ENCODE measurements at places on chromosomes 7 and 10.

GRCh38 chr7:70104243-70104642 is 506.0 kb downstream of the AUTS2 start:
- DNase-seq: no peak

GRCh38 chr7:3274131-3274530 is 26.9 kb upstream of the SDK1 start:
- no peak for DNase-seq

DNA sequence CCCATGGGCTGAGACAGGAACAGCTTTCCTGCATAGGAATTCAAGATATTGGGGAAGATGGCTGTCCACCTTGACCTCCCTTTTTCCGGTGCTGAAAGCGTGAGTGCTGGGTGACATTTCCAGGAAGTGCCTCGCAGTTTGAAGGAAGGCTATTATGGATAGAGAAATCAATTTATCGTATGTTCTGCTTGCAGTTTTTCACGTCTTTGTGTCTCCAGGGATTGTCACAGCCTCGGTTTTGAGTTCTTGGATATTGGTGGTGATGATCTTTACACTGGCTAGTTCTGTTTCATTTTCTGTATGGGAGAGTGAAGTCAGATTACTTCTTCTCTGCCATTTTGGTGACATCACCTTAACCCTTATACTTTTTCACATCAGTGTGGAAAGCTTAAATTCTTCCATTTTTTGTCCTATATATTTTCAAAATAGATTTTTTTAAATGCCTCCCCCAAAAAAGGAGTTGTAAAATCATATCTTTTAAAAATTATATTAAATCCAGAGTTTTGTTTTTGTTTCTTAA is 102.5 kb upstream of the APBB1IP start:
- DNase-seq: no peak

- DNase-seq: no peak
These were observed 87.9 kb downstream of the CUX1 start for GRCh38 chr7:101905203-101905865.

DNA sequence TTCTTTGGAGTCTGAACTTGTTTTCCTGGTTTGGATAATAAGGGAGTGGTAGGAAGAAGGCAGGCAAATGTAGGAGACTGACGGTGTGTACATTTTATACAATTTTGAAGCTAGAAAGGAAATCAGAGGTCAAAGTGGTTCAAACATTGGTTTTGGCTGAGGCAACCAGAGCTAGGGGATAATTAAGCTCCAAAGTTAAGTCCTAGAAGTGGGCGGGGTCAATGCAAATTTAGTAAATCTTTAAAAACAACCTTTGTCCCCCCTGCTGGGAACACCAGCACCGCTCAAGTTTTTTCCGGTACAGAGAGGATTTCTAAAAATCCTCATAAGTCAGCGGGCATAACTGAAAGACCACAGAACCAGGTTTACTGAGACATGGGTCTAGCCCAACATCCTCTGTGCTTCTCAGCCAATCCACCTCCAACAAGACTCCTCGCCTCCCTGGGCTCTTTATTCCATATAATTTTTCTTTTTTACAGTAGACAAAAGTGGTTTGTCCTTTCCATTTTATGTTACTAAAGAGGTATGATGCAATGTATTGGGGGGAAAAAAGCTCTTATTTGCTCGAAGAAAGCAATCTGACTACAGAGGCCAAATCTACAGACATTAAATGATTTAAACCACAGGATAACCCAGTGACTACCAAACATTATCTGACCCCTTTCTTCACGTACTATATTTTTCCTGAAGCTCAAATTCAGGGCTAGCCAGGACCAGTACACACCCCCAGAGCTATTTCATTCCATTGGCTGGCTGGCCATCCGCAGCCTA is 1.6 kb downstream of the GLUD1 start:
- DNase-seq: no peak

DNA sequence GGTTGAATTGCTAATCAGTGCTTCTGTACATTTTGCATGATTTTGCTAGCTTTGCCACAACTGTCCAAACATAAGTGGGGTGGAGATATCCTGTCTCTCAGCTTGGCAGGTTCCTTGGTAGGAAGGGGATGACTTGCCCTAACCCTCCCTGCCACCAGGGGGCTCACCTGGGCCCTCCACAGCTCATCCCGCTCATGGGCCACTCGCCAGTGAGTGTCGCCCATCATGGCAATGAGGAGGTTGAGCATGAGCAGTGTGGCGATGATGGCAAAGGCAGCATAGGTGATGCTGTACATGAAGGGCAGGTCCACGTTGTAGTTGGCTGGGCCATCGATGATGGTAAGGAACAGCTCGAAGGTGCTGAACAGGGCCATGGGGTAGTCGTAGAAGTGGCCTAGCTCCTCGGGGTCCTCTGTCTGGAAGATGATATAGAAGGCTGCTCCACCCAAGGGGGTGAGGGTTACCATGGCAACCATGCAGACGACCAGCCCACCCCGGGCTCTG is 12.2 kb downstream of the TRPV6 start:
- no peak for DNase-seq

GRCh38 chr10:132939957-132940790 is 2.2 kb downstream of the CFAP46 start:
- DNase-seq: no peak

All from stimulated activated CD4-positive, alpha-beta T cell treated with anti-CD3 and anti-CD28 coated beads, Interleukin-2, amount 100 ng/mL, for 4 hours (primary cell).